ENCODE measurements at places on chromosomes 2 and 18.

GRCh38 chr2:12950174-12950573, 233.4 kb downstream of the TRIB2 start:
- no peak for DNase-seq

GRCh38 chr2:105320651-105321215, 8.8 kb downstream of the TGFBRAP1 start:
- no peak for DNase-seq

- DNase-seq = no peak
These were observed 168.7 kb downstream of the TCF4 start for GRCh38 chr18:55419132-55419946.

DNA sequence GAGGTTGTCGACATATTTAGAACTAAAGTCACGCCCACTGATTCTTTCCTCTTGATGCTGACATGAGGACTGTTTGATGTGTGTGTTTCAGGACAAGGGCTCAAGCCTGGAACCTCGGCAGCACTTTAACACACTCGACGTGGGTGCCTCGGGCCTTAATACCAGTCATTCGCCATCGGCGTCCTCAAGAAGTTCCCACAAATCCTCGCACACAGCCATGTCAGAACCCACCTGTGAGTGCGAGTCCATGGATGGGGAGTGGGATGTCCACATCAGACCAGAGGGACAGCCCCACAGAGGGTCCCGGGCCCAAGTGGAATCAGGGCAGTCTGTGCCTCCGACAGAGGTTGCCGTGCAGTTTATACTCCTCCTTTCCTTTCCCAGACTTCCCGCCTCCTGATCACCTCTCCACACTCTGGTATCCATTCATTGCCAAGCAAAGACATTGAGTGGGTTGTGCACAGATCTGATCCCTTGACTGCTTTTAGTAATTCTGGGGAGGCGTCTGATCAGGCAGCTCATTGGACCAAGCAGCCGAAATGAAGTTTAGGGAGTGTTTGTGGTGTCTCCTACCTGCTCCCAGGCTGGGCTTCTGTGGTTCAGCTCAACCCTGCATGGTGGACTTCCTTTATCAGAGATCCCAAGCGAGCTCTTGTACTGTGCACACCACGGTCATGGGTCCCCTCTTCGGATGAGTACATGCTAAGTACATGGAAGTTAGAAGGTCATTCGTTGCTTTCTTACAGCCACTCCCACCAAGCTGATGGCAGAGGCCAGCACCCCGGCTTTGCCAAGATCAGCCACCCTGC, 27.2 kb upstream of the RPL31 start:
- DNase-seq = no peak

DNA sequence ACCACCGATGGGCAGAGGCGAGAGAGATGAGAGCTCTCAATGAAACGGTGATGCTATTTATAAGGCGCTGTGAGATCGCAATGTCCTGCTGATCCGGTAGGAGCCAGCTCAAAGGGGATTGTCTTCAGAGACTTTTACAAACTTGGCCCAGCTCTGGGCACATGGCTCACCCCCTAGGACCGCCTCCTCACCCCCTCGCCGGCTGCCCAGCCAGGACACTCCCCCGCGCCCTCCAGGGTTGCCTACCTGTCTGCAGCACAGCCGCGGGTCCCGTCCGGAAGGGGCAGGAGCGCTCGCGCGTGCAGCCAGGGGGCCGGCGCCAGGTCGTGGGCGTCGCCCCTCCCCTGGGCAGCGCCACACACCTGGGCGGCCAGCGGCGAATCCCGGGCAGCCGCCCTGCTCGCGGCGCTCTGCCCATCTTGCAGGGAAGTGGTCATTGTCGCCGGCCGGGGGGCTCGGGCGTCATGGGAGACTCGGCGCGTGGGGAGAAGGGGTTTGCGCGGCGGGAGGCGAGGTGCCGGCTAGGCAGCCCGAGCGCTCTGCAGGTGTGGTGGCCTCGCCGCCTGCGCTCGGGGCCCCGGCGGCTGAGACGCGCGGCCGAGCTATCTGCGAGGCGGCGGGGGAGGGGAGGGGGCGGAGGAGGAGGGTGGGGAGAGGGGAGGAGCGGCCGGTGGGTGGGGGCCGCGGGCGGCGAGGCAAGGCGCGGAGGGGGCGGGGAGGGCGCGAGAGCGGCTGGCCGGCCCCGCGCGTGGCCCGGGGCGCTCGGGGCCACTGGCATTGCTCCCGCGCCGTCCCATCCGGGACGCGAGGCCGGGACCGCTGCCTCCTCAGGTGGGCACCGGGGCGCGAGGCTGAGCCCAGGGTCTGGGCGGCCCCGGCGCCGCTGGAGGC, at the start of gene GRB14:
Gene GRB14, minus strand, starts transcription at position 610 of the 891 bp plus-strand sequence. Its CDS starts 173 bp downstream, at position 437.
- no peak for DNase-seq

- no peak for DNase-seq
These were observed 72.6 kb upstream of the LAPTM4A start for GRCh38 chr2:20123871-20124594.

DNA sequence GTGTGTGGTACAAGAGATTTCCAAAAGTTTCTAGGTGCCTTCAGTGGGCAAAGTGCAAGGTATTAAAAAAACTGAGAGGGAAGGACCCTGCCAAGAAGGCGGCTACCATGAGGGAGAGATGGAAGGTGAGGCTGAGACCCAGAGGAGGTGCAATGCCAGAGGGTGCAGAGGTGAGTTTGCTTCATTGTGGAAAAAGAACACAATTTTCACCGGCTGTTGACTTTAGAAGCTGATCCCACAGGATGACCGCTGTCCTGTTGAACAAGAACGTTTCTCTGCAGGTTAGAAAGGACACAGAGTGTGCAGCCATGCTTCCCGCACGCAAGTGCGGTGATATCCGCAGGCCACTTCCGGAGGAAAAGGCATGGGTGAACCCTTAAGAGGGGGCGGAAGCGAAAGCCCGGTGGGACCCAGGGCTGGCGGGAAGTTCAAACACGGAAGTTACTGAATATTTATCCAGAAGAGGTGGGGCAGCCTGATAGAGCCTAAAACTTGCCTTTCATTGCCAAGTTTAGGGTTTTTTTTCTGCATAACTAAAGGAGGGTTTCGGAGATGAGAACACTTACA, 16.6 kb downstream of the SP110 start:
- no peak for DNase-seq

DNA sequence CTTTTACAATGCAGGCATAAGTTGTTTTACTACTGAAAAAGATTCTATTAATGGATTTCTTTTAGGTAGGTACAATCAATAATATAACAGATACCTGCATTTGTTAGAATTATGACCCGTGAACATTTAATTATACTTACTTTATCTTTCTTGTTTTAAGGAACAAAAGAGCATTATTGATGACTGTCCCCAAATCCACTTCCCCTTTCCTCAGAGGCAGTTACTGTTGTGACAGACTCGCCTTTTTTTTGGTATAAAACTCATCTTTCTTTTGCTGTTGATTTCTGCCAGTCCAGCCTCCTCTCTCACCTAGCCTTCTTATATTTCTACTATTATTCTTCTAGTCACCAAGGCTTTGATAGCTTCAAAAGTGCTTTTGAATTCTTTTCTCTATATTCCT, 12.1 kb downstream of the ACTR3 start:
- no peak for DNase-seq

- no peak for DNase-seq
These were observed 137.3 kb upstream of the CWC22 start for GRCh38 chr2:180144338-180144813.

DNA sequence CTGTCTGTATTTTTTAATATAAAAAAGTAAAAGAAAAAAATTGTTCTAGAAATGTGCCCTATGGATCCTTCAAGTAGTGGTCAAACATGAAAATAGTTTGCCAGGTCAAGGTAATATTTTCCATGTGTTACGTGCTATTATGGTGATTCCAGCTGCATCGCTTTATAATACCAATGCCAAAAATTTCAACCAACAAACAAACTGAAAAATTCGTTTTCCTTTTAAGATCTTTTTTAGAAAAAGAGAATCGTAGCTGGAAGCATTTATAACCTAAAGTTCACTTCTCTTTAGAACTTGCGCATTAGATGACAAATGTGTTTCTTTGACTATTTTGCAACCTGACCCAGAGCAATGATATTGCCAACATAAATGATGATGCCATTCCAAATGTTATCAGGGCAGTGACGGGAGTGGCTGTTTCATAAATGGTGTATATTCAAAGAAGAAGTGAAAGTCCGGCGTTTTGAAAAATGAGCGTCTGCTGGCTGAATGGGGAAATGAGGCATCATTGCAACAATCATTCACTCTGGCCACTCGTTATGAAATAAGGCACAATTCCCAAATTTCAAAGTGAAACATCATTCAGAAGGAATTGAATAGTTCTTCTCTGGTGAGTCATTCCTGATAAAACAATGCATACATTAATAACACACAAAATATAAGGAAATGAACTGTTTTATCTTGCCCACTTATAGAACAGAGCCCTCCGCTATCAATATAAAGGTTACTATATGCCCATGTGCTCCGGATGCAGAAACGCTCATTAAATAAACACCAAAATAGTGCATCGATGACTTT, 297.4 kb downstream of the TGIF1 start:
- DNase-seq = no peak

- no peak for DNase-seq
These were observed 127.6 kb downstream of the ALPK2 start for GRCh38 chr18:58501066-58501896.

GRCh38 chr2:111705711-111706336, 178.2 kb downstream of the ANAPC1 start:
- peak; percentile 63 for DNase-seq

GRCh38 chr2:62150597-62151305, 45.2 kb upstream of the B3GNT2 start:
- no peak for DNase-seq

DNA sequence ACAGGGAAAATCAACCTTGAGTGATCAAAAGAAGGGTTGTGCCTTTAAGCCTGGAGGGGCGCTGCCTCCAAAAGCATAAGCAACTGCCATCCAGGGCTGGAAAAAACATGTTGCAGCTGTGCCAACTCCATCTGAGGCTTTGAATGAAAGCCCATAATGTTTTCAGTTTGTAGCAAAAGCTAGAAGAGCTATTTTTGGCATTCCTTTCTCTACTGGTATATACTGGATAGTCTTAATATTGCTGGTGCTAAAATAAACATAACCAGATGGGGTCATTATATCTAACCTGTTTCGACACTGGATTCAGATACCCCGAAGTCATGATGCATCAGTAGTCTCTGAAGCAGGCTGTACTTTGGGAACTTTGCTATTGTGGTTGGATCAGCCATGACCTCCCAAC, 25.1 kb downstream of the ANXA4 start:
- no peak for DNase-seq

DNA sequence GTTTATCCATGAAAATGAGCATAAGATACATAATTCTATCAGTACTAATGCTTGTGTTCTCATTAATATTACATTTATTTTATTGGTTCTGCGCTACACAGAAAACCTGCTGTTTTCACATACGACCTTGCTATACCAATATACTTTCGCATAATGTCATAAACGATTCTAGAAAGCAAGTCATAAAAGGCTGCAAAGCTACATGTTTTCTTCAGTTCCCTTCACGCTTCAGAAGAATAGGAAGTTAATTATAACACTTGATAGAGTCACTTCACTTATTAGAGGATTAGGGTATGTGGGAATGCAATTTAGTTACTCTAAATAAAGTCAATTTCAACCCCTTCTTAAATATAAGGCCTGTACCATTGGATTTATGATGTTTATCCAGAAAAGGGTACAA, 29.0 kb downstream of the PSME4 start:
- DNase-seq = no peak

DNA sequence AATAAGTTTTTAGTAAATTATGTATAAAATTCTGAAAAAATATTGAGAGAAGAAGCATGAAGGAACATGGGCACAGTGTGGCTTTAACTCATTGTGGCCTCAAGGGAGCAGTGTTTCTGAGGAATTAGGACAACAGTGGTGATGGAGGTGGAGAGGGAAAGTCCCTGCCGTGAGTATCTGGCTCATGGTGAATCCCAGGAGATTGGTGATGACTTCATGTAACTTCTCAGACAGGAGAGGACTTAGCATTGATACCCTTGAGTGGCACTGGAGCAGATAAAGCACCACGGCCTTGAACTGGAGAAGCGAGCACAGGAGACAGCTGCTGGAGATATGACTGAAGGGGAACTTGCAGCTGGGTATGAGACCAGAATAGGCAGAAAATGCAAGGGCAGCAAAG, 35.0 kb upstream of the LRP1B start:
- no peak for DNase-seq

GRCh38 chr18:62797329-62797728, 82.0 kb downstream of the PHLPP1 start:
- DNase-seq = no peak

GRCh38 chr2:129480790-129481189, 498.7 kb upstream of the RAB6C start:
- no peak for DNase-seq

DNA sequence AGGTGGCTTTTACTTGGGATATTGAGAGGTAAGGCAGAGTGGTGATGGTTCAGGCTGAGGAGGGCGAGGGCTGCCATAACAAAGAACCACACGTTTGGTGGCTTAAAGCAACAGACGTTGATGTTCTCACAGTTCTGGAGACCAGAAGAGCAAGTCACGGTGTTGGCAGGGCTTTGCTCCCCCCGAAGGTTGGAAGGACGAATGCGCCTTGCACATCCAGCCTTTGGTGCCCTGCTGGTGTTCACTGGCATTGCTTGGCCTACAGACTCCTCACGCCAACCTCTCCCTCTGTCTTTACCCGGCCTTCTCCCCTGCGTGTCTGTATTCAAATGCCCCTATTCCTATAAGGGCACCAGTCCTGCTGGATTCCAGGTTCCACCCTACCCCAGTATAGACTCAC, 125.4 kb downstream of the TPO start:
- no peak for DNase-seq

- no peak for DNase-seq
These were observed 5.9 kb downstream of the OTOF start for GRCh38 chr2:26471766-26472706.

DNA sequence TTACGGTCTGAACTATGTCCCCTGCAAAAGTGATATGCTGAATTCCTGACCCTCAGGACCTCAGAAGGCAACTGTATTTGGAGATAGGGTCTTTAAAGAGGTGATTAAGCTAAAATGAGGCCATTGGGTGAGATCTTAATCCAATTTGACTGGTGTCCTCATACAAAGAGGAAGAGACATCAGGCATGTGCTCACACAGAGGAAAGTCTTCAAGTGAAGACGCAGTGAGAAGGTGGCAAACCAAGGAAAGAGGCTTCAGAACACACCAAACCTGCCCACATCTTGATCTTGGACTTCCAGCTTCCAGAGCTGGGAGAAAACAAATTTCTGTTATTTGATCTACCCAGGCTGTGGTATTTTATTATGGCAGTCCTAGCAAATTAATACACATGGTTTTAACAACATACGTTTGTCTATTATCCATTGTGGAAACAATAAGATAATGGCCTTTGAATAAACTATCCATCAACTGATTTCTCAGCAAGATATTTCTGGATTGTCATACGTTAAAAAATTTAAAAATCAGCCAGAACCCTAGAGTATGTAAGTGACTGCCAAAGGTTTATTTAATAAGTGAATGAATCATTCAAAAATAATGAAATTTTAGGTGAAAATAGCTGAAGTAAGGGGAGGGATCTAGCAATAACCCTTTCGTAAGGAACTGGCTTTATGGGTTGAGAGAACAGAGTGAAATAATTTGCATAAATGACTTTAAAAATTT, 6.5 kb downstream of the WIPF1 start:
- DNase-seq = no peak

DNA sequence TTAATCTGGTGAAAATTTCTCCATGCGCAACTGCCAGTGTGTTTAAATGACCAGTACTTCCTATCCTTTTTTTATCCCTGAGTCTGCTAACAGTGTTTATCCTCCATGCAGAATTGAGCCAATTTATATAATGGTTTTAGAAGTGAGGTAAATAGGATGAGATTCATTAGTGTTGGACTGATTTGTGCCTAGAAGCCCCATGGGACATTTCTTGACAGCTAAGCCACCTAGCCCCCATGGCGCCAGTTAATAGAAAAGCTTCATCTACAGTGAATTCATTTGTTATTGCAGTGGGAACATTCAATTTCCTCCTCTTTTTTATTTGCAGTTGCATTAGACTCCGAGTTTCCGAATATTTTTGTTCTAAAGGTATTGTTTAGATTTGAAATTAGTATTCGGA, 175.6 kb downstream of the ARL6IP6 start:
- no peak for DNase-seq
